ENCODE measurements at places on chromosomes 7 and 10.

DNA sequence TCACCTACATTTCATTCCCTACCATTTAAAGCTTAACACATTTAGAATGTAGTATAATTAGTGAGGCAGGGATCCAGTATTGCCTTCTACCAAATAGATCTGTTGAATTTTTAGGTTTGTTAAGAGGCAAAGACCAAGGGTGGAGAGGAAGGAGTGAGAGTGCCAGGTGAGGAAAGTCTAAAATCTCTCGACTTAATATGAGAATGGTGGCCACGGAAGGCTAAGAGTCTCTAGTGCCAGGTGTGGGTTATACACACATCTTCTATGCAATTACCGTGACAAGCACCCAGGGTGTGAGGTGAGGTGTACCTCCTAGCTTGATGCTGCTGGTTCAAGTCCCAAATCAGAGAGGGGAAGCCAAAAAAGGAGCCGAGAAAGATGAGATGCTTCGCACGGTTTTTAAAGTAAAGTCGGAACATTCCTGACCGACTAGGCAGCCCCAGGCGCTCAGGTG is 439 bp downstream of the IQUB start:
- DNase-seq, result no peak

DNA sequence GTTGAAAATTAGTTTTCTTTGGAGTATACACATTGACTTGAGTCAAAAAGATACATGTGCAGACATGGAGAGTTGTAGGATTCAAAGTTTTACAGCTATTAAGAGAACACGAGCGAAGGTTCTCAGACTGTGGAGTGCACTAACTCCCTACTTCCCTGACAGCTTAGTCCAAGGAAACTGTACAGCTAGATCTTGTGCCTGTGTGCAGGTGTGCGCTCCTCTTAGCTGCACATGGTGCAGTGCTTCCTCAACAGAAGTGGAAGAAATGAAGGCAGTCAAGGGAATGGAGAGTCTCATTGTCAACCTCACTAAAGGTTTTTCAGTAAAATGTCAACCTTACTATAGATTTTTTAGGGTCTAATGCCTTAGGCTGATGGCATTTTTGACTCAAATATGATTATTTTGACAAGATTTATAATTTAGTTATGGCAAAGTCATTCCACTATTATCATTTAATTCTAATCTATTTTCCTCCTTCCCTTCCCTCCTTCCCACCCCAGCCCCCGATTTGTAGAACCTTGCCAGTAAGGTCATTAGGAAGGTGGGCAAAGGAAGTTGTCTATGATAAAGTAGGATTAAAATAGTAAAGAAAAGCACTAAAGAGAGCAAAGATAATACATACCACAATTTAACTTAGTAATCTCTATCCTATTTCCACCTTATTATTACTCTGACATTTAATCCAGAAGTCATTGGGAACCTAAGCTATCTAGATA is 13.6 kb downstream of the PDK4 start:
- DNase-seq, result no peak

DNA sequence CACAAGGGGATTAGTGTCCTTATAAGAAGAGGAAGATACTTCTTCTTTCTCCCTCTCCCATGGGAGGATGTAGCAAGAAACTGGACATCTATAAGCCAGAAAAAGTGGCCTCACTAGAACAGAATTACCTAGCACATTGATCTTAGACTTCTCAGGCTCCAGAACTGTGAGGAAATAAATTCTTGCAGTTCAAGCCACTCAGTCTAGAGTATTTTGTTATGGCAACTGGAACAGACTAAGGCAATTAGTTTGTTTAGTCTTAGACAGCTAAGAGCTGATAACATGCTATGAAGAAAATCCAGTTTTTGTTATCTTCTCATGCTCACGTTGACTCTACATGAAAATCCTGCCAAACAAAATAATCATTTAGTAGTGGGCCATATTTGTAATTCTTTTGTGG is 627.6 kb upstream of the PHF14 start:
- no peak for DNase-seq

GRCh38 chr10:102426803-102427287 is 5.5 kb downstream of the CUEDC2 start:
- no peak for DNase-seq

DNA sequence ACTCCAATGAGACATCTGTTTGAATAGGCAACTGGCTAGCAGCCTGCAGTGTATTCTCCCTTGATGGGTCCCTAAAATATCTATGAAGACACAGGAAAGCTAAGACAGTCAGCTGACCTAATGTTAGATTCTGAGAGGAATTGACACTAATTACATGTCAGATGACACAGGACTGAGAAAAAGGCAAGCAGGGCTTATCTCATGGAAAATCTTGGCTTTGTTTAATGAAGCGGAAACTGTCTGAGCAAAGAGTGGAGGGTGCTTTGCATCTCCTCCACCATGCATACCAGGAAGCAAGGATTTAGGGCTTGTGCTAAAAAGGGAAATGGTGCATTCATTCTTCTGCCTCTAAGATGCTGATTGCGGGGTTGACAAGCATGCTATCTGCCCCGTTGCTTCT is 135.5 kb upstream of the GLI3 start:
- DNase-seq, result no peak

- DNase-seq, result no peak
Observed at GRCh38 chr7:111012799-111013675, 77.9 kb upstream of the LRRN3 start.

Data from hypothalamus (tissue), 51 donors.